Common myeloid progenitor, CD34-positive (primary cell): ENCODE measurements at places on chromosomes 3 and 15.

GRCh38 chr3:174488527-174488926, 370.6 kb upstream of the NAALADL2 start:
- no peaks in the 10 kb centered on the region for H3K27me3 ChIP-seq
- no peak overlapping the region for H3K27ac ChIP-seq
- no peak overlapping the region for H3K4me3 ChIP-seq
- no peaks in the 10 kb centered on the region for H3K36me3 ChIP-seq
- no peak for DNase-seq

DNA sequence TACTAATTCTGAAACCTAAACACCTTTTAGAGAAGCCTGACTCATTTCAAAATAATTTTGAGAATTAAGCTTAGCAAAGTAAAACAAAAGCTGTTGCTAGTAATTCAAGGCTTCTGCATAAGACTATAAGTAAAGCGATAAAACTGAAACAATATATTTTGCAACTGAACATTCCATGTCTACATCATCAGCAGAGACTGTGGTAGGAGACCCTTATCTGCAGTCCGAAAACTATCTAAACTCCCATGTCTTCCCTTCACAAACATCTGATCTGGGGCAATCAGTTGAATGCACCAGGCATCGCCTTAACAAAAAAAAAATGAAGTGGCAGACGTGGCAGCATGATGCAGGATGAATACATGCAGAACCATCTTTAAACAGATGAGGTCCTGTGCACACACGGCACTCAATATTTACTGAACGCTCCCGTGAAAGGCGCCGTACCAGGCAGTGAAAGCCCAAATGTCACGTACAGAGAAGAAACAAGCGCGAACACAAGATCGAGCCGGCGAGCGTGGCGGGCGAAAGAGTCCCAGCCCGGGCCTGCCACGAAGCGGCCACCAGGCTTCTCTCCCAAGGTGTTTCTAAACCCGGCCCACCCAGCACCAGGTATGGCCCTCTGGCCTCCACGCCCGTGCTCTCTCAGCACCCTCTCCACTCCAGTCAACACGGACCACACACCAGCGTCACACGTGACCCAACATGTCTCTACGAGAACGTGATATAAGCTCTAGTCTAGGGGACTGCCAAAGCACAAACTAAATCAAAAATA, 63.0 kb downstream of the CHSY1 start:
- no peak overlapping the region for H3K27ac ChIP-seq
- DNase-seq, result no peak

- no peaks in the 10 kb centered on the region for H3K4me1 ChIP-seq
- H3K27ac ChIP-seq, result no peak overlapping the region
- H3K36me3 ChIP-seq, result no peaks in the 10 kb centered on the region
- peaks cover 25% of the 10 kb centered on the region for H3K27me3 ChIP-seq
Observed at GRCh38 chr3:126338790-126339288, 18.4 kb downstream of the KLF15 start.

DNA sequence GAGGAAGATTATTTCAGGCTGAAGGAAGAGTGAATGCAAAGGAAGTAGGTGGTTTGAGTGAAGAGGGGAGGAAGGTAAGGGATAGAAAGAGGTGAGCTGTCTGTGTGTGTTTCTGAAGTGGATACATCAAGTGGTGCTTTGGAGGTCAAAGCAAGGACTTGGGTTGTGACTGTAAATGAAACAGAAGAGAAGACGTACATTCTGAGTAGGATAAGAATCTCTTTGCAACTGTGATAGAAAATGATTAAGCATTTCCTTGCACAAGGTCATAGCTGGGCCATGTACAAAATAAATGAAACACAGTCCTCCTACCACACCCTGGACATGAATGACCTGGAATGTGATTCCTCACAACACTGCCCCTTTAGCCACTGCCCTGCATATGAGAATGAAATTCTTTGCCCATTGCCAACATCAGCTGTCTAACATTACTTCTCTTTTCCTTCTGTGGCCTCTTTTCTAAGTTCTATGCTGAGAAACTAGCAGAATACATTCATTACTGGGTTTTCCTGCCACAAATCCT, 28.3 kb upstream of the MINDY4B start:
- DNase-seq, result no peak
- no peaks in the 10 kb centered on the region for H3K4me1 ChIP-seq
- H3K27me3 ChIP-seq, result no peaks in the 10 kb centered on the region
- no peaks in the 10 kb centered on the region for H3K36me3 ChIP-seq
- no peak overlapping the region for H3K27ac ChIP-seq
- no peak overlapping the region for H3K4me3 ChIP-seq

- H3K27ac ChIP-seq, result no peak overlapping the region
- H3K4me3 ChIP-seq, result no peak overlapping the region
- H3K27me3 ChIP-seq, result no peaks in the 10 kb centered on the region
- peaks cover 15% of the 10 kb centered on the region for H3K4me1 ChIP-seq
- H3K36me3 ChIP-seq, result no peaks in the 10 kb centered on the region
- peak; percentile 90 for DNase-seq
Observed at GRCh38 chr3:45210308-45211041, 15.6 kb downstream of the TMEM158 start.

DNA sequence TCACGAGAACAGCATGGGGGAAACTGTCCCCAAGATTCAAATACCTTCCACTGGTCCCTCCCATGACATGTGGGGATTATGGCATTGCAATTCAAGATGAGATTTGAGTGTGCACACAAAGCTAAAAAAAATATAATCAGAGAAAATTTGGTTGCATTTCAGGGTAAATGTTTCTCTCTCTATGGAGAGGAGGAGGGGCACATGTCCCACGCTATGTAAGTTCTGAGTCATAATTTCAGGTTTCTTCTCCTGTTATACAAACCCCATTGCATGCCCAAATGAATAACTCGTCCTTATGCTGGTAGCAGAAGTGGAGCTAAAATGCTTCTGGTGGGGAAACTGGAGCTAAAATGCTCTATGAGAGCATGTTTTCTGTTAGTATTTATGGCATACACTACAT, 209.7 kb upstream of the DCBLD2 start:
- no peak overlapping the region for H3K27ac ChIP-seq
- no peak for DNase-seq
- no peaks in the 10 kb centered on the region for H3K4me1 ChIP-seq
- no peaks in the 10 kb centered on the region for H3K27me3 ChIP-seq
- H3K4me3 ChIP-seq, result no peak overlapping the region

DNA sequence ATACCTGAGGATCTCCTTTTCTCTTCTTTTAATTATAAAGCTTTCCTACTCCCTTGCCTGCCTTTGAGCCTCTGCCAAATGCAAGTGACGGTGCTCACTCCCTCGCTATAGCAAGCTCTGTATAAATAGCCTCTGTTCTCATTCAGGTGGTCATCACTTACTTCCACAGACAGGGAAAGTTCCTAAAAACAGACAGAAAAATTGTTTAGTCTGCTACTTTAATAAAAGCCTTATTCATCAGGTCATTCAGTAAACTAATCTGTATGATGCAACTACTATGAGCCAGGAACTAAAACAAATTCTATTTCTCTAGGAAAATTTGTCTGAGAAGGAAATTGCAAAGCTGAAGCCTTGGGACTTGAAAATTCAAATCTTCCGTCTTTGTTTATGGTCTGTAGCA, 10.2 kb upstream of the DLG1 start:
- peaks cover 3% of the 10 kb centered on the region for H3K27me3 ChIP-seq
- no peaks in the 10 kb centered on the region for H3K36me3 ChIP-seq
- no peak for DNase-seq
- H3K4me1 ChIP-seq, result no peaks in the 10 kb centered on the region
